ENCODE measurements at places on chromosomes 1 and 21.

- DNase-seq: no peak
Measured at GRCh38 chr21:27164208-27165177, 197.6 kb upstream of the ADAMTS5 start.

- DNase-seq: no peak
Measured at GRCh38 chr21:22363504-22363903, 1365.3 kb downstream of the NCAM2 start.

- DNase-seq: no peak
Measured at GRCh38 chr1:8002921-8003320, 23.2 kb downstream of the ERRFI1 start.

- DNase-seq: no peak
Measured at GRCh38 chr1:165834229-165834628, 6.8 kb downstream of the UCK2 start.

GRCh38 chr21:35400233-35400939 lies 351.3 kb upstream of the RUNX1 start:
- DNase-seq: no peak

DNA sequence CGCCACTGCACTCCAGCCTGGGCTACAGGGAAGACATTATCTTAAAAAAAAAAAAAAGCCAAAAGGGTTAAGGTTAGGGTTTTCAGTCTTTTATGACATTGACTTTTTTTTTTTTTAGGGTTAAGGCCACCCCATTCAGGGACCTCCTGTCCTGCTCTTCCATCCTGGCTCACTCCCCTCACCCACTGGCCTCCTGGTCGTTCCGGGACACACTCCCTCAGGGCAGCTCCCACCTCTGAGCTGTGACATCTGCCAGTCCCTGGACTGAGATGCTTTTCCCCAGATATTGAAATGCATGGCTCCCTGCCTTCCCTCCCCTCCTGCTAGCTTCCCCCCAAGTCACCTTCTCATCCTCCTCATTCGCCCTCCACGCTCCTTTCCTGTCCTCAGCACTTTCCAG lies 9.6 kb downstream of the PLEKHG5 start:
- DNase-seq: no peak
